ENCODE measurements at places on chromosomes 7 and 10.

DNA sequence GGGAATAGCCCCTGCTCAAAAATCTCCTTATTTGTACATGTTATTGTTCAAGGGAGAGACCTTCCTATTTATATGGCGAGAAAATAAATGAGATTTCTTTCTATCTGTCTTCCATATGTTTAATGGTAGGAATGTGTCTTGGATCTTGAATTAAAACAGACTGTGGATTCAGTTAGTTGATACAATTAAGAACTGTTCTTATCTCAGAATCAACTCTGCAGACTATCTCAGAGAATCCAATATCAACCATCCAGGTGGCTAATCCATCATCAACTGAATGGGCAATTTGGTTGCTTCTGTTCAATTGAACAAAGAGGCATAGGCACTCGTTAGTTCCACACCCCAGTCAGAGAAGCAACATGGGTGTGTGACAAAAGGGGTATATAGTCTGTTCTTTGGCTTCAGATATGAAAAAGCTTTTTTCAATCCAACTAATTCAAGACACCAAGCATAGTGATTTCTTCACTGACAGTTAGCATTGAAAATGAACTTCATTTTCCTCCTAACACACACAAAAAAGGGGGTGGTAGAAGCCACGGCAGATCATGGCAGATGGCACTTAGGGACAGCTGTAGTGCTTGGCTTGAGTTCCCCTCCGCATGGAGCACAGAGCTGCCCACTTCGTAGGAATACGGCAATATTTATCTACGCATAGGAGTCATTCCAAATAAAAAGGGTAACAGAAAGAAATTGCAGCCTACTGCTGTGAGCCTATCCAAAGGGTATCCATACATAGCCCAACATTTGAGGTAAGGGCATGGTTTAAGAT is 135.9 kb downstream of the KIAA1217 start:
- DNase-seq: no peak

DNA sequence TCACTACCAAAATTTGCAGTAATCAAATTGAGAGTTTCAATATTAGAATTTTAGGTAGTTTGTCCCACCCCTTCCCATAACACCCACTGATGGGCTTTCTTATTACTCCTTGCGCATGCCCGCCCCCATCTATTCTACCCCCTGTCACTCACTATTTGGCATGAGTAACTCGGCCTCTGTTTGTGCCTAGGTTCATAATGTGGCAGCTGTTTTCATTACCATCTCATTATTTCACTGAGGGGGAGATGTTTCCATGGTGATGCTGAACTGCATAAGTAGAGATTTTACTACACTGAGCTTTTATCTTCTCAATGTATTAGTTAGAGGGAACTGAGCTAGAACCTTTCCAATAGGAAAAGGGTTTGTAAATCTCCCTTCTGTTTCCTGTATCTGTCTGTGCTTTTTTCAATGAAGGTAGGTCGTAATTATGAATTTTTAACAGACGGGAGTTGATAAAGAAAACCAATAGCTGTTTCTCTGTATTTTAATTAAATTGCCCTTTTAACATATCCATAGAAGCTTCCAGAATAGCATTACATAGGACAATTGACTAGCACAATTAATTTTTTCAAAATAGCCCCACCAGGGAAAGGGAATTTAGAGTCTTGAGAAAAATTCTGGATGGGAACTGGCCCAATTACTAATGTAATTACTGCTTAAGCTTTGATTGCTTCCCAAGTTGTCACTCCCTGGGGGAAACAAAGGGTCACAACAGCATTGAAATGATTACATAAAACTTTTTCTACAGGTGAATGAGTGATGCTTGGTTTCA is 33.4 kb downstream of the PRPS1L1 start:
- no peak for DNase-seq

DNA sequence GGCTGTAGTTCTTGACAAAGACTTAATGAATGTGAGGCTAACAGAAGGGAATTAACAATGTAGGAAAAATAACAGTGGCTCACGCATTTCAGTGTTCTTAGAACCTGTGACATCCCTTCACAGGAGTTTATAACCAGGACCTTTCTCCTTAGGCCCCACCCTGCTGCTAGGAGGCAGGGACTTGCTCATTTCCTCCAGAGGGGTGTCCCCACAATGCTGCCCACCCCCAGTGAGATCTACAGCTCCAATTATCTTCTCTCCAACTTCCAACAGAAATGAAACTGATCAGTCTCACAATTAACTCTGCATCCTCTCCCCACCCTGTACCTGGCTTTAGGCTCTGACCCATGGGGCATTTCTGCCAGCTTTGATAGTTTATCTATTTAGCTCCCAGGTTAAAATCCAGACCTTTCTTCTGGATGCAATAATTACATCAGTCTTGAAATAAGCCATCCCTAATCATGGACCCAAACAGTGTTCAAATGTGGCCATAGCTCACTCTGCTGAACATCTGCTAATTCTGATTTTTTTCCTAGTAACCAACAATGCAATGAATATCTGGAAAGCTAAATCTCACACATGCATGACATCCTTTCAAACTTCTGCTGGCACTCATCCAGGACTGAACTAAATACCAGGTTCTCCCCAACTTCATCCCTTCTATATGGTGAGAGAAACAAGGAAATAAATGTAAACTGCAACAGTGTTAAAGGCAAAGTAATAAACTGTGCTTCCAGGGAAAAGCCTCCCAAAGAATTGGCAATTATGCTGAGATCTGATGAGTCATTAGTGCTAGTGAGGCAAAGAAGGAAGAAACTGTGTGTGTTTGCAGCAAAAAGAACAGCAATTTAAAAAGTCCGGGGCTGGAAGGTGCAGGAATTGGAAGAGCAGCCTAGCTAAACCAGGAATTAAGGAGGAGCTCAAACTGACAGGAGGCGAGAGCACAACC is 64.6 kb downstream of the HERPUD2 start:
- DNase-seq: no peak

DNA sequence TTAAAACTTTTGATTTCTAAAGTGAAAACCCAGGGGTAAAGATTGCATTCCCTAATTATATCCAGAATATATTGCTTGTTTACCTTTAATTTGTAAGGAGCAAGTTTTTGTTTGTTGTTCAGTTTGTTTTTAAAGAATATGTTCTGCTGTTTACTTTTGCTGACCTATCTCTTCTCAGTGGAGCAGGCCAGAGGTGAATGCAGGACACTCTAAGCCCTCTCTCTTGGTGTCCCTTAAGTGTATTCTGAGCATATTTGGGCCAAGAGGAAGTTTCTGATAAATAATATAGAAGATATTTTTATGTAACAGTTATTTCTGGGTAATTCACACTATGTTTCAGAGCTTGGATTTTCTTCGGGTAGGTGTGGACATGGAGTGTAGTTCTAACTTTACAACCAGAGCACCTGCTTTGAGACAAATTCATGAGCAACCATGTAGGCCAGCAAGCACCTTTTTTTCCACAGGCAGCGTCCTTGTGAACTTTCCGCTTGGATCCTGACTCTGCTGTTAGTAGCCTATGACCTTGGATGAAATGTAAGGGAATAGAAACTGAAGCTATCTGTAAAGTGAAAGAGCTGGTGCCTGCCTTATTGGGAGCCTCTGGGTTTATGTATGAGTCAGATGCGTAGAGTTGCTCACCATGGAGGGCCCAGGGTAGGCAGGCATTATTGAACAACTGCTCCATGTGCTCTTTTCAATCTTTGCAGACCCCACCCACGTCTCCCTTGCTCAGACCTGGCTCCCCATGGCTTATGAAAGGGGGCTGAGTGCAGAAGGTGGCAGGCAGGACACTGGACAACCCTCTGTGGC is 16.1 kb downstream of the OGDH start:
- DNase-seq: no peak

- DNase-seq: no peak
Observed at GRCh38 chr7:25075459-25075858, 49.6 kb downstream of the CYCS start.

DNA sequence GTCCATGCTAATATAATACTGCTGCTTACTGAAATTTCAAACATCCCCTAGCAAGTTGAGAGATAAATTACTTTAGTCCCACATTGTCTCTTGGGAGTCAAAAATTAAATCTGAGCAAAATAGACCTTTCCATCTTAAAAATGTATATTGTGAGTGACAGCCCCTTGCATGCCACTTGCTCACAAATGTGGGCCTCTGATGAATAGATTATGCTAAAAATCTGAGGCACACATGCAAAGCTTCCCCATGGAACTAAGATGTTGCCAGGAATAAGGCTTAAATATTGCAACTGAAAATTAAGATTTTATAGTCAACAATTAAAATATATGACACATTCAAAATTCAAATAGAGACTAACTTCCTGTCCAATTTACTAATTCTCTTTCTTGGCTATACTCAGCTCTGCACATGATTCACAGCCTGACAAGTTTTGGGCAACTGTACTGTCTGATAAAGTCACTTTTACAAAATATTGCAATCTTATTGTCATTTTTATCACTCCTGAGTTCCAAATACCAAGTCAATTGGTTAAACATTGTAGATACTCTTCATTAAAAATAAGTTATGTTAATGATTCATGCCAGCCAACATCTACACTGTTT is 301.2 kb downstream of the CACNA2D1 start:
- no peak for DNase-seq

DNA sequence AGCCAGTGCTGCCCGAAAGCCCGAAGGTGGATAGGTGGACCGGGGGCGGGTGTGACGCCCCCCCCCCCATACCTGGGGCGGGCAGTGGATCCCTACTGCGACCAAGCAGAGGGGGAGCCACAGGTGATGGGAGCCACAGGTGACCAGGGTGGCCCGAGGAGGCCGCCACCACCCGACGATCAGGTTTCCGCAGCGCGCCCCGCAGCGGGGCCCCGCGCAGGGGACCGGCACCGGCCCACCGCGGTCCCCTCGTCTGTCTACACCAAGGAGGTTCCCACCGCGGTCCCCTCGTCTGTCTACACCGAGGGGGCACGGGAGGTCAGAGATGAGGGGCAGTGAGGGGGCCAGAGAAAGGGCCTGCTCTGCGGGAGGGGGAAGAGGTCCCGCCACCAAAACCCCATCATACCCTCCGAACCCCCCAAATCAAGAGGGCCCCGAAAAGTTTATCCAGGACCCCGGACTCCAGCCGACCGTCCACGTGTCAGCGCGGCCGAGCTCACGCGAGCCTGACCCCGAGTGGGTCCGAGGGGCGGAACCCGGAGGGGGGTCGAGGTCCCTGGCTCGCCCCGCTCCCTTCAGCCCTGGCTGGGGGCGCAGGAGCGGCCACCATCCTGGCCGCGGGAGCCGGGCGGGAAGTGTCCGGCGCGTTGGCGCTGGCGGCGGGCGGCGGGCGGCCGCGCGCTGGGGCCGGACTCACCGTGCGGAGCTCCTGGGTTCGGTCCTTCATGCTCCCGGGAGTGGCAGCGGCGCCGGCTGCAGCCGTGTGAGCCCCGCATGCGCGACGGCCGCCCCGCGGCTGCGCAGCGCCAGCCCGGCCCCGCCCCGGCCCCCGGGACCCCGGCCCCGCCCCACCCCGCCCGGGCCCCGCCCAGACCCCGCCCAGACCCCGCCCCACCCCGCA is at the start of gene STX1A:
TSS of gene STX1A (minus strand) at position 765 of the 901 bp plus-strand sequence. CDS start at position 727, 38 bp downstream.
- no peak for DNase-seq

GRCh38 chr10:119313644-119314043 is 106.3 kb downstream of the GRK5 start:
- DNase-seq: no peak

DNA sequence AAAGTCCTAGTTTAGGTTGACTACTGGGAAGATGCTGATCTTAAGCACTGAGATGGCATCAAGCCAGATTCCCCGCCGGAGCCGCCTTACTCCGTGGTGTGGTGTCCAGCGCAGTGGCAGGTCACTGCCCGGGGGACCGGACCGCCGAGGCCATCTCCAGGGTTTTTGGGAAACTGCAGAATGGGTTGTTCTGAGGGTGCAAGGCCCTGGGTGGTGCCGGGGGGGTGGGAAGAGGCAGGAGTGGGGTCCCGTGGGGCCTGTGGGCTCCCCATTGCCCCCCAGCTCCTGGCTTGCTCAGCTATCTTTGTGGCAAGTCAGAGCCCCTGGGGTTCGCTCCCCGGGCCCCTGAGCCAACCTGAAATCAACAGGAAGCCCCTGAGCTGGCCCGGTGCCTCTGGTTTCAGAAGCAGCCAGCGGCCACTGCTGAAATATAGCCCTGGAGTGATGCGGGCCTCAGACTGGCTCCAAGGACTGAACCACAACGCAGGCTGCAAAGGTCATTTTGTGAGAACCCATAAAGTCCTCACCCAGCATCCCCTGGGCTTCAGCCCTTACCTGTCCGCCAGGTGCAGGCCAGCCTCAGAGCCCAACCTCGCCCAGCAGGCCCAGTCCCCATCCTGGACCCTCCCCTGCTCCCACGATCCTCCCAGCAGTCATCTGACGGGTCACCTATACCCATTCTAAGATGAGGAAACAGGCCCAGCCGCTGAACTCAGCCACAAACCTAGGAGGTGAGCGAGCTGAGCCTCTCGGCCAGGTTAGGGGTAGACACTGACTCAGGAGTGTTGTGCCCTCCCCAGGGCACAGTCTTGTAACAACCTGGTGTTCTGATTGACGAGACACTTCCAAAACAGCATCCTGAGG is 102.7 kb downstream of the PDGFA start:
- no peak for DNase-seq

DNA sequence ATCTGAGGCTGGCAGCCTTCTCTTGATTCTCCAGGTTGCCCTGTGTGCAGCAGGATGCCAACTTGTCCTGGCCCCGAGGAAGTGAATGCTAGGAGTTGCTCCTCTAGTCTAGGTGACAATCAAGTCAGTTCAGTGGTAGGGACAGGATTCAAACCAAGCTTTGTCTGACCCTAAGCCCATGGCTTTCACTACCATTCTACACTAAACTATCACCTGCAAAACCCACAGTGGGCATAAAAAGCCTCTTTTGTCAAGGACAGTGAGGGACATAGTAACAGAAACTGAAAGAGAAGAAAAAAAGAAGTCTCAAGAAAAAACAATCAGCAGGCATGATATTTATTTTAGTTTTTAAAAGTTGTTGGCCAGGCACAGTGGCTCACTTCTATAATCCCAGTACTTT is 33.5 kb downstream of the KCNMA1 start:
- DNase-seq: no peak

- no peak for DNase-seq
Observed at GRCh38 chr10:43202224-43202656, 64.0 kb downstream of the CSGALNACT2 start.

- no peak for DNase-seq
Observed at GRCh38 chr10:46048152-46048551, 2.1 kb upstream of the MSMB start.

DNA sequence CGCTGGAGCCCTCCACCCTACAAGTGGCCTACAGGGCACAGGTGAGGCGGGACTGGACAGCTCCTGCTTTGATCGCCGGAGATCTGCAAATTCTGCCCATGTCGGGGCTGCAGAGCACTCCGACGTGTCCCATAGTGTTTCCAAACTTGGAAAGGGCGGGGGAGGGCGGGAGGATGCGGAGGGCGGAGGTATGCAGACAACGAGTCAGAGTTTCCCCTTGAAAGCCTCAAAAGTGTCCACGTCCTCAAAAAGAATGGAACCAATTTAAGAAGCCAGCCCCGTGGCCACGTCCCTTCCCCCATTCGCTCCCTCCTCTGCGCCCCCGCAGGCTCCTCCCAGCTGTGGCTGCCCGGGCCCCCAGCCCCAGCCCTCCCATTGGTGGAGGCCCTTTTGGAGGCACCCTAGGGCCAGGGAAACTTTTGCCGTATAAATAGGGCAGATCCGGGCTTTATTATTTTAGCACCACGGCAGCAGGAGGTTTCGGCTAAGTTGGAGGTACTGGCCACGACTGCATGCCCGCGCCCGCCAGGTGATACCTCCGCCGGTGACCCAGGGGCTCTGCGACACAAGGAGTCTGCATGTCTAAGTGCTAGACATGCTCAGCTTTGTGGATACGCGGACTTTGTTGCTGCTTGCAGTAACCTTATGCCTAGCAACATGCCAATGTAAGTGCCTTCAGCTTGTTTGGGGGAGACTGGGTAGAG is at the start of gene COL1A2:
TSS of gene COL1A2 (plus strand) at position 459 of the 704 bp plus-strand sequence. CDS start at position 596, 137 bp downstream.
- DNase-seq: no peak

Data from NCI-H1436 treated with DMSO at 0.1 percent for 48 hours (cell line).